ENCODE measurements at places on chromosomes 12 and 14.

DNA sequence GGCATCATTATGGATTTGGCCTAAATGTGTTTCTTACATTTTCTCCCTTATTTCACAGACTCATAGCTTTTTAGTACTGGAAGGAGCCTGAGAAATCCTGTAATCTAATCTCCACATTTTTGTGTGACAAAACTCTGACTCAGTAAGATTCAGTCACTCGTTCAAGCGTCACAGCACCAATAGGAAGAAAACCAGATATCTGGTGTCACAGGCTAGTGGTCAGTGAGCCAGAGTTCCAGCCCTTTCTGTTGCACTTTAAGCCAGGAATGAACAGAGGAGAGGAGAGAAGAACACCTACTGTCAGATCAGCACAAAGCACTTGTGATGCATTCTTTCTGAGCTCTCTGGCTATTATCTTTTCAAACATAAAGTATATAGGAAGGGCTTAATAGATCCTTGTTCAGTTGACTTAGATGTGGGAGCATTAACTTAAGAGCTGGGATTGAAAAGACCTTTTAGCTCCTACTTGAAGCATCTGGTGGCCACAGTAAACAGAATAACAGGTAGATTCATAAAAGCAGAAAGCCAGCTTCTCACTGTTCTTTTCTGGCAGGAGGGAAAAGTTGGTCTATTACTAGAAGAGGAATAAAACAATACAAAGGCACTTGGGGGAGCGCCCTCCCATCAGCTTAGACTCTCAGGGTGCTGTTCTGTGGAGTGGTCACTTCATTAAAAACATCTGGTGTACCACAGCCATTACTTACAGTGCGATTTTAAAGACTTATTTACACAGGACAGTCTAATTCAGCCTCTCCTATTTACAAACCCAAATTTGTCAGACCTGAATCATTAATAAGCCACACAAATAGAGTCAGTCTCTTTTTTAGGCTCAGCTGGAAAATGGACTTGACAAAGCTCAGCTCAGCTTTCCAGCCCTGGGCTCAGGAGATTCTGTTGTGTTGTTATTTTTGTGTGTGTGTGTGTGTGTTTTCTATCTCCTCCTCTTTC is 12.2 kb upstream of the NID2 start:
- DNase-seq: peak; percentile 83

GRCh38 chr14:77681196-77682157 is 26.3 kb downstream of the ALKBH1 start:
- DNase-seq: peak; percentile 31

DNA sequence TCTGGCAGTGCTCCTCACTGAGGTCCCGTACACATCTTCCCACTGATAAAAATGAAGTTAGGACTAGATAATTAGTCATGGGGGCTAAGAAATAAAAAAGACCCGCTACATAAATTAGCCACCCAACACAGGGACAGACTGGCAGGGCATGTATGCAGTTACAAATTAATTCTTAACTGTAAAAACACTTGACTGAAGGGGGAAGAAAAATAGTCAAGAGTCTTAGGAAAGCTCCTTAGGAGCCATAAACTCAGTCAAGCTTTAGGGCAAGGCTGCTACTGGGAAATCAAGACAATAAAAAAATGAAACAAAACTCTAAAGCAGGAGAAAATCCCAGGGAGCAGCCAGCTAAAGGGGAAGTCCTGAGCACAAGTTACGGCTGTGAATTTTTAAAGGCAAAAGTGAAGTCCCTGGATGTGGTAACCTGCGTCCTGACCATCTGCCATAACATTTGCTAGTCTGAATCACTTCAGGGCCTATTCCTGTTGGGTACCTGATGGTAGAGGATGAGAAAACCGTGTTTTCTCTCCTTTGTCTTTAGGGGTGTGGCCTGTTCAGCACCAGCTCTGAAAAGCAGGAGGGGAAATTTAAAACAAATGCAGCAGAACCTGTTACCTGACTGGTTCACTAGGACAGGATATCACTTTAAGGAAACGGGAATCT is 7.5 kb upstream of the NPFF start:
- DNase-seq: no peak

GRCh38 chr14:104735830-104736642 is 12.0 kb downstream of the ADSS1 start:
- DNase-seq: no peak

GRCh38 chr14:79809849-79810612 is 401.3 kb downstream of the DIO2 start:
- DNase-seq: peak; percentile 85

- DNase-seq: no peak
Observed at GRCh38 chr12:26028953-26029735, 70.7 kb downstream of the RASSF8 start.

Measured in NCI-H187 treated with DMSO at 0.1 percent for 48 hours (cell line).